ENCODE measurements at places on chromosomes 11 and 22.
A peak's percentile ranks its signal among the peaks of the same experiment; 100 is the strongest.

- DNase-seq = no peak
These were observed 77.1 kb upstream of the IGLL5 start for GRCh38 chr22:22810471-22810870.

GRCh38 chr22:43885786-43886185 lies 6.0 kb downstream of the PNPLA5 start:
- DNase-seq = no peak

GRCh38 chr22:38843201-38843656 lies 599 bp downstream of the NPTXR start:
- peak; percentile 58 for DNase-seq

DNA sequence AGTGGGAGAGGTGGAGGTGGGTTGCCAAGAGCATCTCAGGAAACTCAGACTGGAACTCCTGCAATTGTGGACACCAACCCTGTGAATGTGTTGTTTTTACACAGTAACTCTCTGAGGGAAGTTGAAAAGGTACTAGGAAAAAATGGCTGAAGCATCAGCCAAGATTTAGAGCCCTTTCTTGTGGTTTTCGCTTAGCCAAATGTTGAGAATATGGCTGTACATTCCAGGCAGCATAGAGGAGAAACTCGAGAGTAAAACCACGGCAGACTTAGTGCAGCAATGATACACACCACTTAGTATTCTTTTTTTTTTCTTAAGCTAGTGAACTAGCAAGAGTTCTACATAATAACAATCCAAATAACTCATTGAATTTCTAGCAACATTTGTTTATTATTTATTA lies 309.7 kb upstream of the MTNR1B start:
- no peak for DNase-seq

GRCh38 chr22:30422481-30423300 lies 2.9 kb upstream of the MTFP1 start:
- DNase-seq = peak; percentile 46

GRCh38 chr22:46577368-46578249 lies 40.2 kb upstream of the CELSR1 start:
- no peak for DNase-seq

DNA sequence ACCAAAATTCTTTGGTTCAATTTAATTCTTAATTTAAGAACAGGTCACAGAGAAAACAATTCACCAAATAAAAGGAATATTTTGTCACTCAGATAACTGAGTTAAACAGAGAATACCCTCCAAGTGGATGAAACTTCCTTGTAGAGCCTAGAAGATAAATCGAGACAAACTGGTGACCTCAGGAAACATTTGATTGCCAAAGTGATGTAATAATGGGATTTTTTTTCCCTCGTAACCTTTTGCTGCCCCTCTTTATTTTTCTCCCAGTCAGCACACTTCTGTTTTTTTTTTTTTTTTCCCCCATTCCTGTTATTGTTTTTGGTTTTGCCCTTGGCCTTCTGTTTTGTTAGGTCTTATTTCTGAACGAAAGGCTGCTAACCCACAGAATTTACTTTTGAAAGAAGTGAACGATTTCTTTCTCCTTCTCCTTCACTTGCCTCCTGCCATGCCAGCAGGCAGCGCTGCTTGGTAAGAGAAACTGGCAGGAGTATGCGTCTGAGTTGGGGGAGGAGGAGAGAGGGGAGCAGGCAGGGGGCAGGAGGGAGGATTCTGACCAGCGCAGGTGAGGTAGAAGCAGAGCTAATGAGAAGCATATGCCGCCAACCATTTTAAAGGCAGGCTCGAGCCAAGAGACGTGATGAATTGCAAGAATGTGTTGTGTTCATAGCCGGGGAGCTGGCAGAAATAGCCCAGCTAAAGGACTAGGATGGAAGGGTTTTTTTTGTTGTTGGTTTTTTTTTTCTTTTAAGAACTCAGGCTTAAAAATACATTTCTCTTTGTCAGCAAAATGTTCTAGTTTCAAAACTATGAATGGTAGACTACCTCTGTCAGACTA lies 121.9 kb upstream of the MTMR2 start:
- DNase-seq = no peak

GRCh38 chr11:108853864-108854263 lies 189.0 kb downstream of the DDX10 start:
- no peak for DNase-seq

All from activated CD4-positive, alpha-beta T cell treated with anti-CD3 and anti-CD28 coated beads, Interleukin-2, amount 50 U/mL, for 16 hours (primary cell).